ENCODE measurements at places on chromosomes 4 and X.
A peak's percentile ranks its signal among the peaks of the same experiment; 100 is the strongest.

- no peak for DNase-seq
These were observed 155.9 kb upstream of the RASGEF1B start for GRCh38 chr4:81627590-81627989.

- peak; percentile 74 for DNase-seq
These were observed 82.5 kb downstream of the GPAT3 start for GRCh38 chr4:83618431-83618830.

DNA sequence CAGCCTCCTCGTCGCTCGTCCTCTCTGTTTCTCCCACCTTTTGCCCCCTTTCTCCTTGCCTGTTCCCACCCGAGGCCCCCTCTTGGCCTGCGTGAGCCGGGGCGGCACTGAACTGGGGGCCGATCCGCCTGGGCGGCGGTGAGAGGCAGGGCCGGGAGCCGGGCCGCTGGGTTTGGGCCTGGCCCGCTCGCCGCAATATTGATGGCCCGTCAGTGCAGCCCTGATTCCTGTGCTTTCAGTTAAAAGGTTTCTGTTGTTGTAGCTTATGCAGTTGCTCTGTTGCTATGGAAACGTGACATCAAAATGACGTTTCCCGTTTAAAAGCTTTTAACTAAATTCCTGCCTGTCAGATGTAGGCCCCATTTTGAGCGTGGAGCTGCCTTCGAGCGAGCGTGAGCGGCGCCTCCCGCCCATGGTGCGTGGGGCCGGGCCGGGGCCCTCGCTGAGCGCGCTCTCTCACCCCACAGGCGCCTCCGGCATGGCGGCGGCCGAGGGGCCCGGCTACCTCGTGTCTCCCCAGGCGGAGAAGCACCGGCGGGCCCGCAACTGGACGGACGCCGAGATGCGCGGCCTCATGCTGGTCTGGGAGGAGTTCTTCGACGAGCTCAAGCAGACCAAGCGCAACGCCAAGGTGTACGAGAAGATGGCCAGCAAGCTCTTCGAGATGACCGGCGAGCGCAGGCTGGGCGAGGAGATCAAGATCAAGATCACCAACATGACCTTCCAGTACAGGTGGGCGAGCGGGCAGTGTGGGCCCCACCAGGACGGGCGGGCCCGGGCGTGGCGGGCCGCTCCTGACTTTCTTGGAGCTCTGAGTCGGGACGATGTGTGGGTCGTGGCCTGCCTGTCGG is at the start of gene MSANTD1:
Gene MSANTD1, plus strand, starts transcription at position 349 of the 851 bp plus-strand sequence. Its CDS starts 64 bp downstream, at position 413.
- no peak for DNase-seq

DNA sequence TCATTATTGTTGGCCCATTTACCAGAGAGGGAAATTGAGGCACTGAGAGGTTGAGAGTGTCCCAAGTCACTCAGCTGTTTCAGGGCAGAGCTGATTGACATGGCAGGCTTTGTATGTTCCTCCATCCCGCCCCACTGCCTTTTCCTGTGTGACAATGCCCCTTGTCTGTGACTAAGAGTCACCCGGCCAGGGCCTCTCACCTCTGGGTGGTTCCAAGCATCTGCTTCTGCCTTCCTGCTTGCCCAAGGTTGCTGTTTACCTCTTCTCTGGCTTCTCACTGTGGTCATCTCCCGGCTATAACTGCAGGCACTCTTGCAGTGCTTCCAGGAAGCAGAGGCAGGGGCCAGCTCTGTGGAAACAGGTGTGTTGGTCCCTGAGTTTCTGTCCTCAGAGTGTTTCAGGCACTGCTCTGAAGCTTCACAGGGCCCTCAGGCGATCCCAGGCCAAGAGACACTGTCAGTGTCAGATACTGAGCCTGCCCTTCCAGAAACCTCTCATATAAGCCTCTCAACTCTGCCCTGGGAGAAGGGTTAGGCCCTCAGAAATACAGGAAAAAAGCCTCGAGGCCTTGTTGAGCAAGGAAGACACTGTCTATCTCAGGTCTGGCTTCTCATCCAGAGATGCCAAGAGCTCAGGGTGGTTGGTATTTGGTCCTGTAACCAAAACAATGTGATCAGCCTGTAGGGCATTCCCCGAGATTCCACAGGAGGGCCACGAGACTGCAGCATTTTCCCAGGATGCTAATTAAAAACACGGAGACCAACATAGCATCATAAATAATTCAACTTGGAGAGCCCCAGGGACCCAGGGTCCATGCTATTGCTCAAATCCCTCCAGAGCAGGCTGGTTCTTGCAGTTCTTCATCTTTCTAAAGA is 42.0 kb upstream of the PROM1 start:
- DNase-seq = no peak

- no peak for DNase-seq
These were observed 76.1 kb downstream of the SORBS2 start for GRCh38 chr4:185735866-185736400.

- DNase-seq = no peak
These were observed 10.9 kb upstream of the MSX1 start for GRCh38 chr4:4848540-4848939.

GRCh38 chr4:153204728-153205648 is 745 bp downstream of the TRIM2 start:
- DNase-seq = peak; percentile 58

GRCh38 chrX:110052303-110052702 is 49.4 kb downstream of the TMEM164 start:
- no peak for DNase-seq

DNA sequence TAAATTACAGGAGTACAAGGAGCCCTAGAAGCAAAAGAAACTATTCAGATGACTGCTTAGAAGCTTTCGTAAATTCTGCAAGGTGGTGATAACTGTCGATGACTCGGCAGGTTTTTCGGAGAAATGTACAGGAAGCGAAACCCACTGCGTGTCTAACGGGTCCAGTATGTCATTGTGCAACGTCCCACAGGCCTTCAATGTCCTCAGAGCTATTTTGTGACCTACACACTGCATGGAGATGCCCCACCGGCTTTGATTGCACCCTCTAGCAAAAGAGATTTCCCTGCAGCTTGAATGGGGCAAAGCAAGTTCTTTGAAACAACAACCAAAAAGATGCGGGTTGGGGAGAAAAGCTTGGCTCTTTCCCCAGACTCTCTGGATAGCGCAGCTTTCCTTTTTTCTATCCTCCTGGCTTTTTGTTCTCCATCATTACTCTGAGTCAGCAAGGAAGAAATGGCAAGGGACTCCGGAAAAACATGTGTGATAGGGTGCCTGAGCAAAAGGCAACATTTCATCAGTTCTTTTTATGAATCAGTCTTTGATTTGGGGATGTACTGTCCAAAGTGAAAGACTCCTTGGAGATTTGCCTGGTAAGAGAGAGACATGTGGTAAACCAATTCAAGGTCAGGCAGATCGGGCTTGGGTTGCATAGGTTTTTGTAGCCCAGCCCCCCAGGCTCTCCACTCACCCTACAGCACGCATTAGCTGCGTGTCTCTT is 112.0 kb upstream of the TBL1X start:
- DNase-seq = peak; percentile 34

GRCh38 chrX:49282647-49283011 is 13.0 kb downstream of the PPP1R3F start:
- no peak for DNase-seq

- no peak for DNase-seq
These were observed 42.7 kb downstream of the HPRT1 start for GRCh38 chrX:134502686-134503085.

GRCh38 chr4:153733751-153734448 is 25.9 kb downstream of the RNF175 start:
- DNase-seq = no peak

DNA sequence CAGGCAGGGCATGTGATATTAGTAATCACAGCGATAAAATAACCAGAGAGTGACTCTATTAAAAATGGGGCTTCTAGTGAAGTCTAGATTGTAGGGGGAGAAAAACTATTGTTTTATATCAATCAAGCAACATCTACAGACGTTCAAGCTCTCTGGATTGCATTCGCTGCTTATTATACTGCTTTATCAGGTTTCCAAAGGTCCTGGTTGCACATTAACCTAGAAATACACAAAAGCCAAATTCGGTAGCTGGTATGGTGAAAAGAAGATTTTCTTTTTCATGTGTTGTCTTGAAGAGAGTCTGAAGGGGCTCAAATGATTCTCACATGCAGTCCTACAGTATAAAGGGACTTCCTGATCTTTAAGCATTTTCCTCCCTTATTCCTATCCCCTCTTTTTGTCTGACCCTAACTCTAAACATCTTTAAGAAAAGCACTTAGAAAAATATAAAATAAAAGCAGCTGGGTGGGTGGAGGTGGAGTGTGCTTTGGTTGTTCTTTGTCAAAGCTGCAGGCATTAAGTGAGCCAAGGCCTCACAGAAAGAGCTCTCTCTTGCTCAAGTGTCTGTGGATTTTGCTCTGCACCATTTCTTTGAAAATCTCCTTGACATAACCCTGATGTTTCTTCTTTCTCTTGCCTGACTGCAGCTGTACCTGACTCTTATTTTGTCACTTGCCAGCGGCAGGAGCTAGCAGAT is 46.1 kb downstream of the MID1IP1 start:
- DNase-seq = no peak

GRCh38 chr4:81635739-81636138 is 164.0 kb upstream of the RASGEF1B start:
- DNase-seq = no peak

- DNase-seq = no peak
These were observed 23.8 kb downstream of the VCX2 start for GRCh38 chrX:8147226-8147625.

- peak; percentile 12 for DNase-seq
These were observed 48.7 kb downstream of the HDX start for GRCh38 chrX:84453351-84454246.

DNA sequence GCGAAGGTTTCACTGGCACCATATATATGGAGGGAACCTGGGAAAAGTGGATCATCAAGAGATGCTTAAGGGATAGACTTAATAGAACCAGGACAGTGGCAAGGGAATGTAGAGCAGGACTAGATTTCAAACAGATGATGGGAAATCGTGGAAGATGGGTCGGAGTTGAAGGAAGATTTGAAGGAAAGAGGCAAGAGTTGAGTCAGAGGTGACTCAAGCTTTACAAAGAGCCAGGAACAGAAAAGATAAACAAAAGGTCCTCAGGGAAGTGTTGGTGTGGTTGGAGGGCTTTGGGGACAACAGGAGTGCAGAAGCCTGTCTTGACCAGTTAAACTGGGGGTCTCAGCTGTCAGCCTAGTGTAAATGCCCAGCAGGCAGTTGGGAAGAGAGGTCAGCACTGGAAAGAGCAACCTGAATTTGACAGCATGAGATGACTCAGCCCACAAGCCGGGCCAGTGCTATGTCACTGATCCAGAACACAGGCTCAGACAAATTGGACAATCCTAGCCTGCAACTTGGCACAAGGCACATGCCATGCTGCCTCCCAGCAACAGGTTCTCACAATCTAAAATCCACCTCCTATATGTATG is 230.5 kb downstream of the IDS start:
- DNase-seq = no peak

- no peak for DNase-seq
These were observed 174.2 kb downstream of the NHS start for GRCh38 chrX:17549107-17549651.

GRCh38 chr4:76822303-76822702 is 75.6 kb downstream of the SOWAHB start:
- no peak for DNase-seq

DNA sequence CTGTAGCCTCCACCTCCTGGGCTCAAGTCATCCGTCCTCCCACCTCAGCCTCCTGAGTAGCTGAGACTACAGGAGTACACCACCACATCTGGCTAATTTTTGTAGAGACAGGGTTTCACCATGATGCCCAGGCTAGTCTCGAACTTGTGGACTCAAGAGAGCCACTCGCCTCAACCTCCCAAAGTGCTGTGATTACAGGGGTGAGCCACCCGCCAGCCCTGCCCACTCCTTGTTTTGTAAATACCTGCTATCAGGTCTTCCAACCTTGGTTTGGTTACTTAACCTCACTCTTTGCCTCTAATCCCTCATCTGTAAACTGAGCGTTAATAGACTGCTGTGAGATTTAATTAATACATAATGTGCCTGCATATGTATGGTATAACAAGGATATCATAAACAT is 803 bp downstream of the CNGA1 start:
- no peak for DNase-seq

Measured in COLO829 (cell line).